ENCODE measurements at places on chromosomes 12 and 14.

DNA sequence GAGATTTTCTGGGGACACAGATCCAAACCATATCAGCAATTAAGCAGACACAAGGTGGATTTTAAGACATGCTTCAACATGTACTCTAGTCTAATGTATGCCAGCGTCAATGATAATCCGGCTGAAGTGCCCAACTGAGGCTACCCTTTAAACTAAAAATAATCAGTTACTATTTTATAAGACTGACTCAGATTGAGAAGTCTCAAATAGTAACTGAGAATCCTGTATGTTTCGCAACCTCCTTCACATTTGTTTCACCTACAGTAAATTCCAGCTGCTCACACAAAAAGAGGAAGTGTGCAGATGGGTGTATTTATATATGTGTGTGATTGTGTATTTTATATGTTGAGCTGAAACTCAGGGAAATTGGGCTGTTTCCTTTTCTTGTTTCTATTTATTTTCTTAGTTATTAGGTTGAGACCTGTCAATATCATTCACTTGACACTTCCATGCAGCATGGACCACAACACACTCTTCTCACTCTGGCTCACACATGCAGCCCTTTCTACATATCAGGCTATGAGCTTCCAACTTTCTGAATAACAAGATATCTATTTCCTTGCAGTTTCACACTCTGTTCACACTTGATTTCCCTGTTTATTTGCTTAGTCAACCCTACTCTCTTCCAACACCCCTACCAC, 1224.9 kb upstream of the TMEM132C start:
- DNase-seq, result no peak

DNA sequence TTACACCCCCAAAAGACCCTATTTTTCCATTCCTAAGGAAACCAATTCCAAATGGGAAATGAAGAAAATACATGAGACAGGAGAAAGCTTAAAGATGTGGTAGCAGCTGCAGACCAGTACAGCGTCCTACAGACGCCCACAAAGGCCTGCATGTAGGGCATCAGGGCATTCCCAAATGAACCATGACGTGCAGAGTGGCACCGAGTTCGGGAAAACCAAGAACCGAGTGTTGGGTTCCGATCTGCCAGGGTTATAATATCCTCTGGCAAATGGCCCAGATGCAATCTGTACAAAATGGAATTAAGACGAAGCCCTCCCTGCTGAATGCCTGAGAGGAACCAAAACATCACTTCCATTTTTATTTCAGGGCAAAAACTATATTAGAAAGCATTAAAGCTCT, 34.4 kb upstream of the SELPLG start:
- no peak for DNase-seq

- no peak for DNase-seq
Observed at GRCh38 chr14:84519836-84520235, 1010.1 kb upstream of the FLRT2 start.

DNA sequence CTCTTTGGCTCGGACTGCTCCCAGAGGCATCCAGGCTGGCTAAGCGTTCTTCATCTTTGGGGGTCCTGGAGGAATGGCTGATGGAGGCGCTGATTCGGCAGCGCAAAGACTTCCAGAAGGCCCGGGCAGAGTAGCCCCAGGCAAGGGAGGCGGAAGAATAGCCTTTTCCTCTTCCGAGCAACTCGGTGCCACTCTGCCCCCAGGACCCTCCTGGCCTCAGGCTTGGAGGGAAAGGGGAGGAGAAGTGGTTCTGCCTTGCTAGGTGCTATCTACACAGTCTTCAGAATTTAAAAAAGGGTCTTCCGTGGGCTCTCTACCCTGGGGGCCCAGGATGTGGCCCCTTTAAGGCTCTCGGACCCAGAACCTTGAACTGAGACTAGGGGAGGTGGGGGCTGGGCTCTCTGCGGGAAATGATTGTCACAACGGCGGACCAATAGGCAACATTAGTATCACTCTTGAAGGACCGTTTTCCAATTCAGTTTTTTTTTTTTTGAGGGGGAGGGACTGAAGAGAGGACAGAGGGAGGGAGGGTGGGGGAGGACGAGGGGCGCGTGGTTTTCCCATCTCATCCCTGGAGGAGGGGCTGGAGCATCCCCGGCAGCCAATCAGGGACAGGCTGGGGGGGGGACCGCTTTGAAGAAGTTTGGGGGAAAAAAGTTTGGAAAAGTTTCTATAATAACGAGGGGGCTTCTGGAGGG, at the start of gene NFATC4:
Gene NFATC4, plus strand, starts transcription at position 671 of the 698 bp plus-strand sequence. CDS start 157 bp downstream, outside the sequence.
- no peak for DNase-seq

GRCh38 chr12:131597333-131597732, 113.6 kb upstream of the SFSWAP start:
- no peak for DNase-seq

GRCh38 chr12:104998423-104999346, 12.6 kb downstream of the NOPCHAP1 start:
- DNase-seq, result no peak

DNA sequence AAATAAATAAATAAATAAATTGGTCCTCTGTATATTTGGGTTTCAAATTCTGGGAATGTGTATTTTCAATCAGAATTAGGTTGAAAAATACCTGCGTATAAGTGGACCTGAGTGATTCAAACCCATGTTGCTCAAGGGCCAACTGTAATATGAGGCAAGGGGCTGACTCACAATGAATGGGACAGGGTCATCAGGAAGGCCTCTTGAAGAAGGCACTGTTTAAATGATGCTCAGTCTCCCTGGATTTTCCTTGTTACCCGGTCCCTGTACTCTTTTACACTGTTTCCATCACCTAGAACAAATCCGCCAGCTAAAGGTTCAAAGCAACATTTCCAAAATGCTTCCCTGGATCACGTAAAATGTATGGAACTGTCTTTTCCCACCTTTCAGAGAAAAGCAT, 3.8 kb downstream of the PSMB5 start:
- no peak for DNase-seq

DNA sequence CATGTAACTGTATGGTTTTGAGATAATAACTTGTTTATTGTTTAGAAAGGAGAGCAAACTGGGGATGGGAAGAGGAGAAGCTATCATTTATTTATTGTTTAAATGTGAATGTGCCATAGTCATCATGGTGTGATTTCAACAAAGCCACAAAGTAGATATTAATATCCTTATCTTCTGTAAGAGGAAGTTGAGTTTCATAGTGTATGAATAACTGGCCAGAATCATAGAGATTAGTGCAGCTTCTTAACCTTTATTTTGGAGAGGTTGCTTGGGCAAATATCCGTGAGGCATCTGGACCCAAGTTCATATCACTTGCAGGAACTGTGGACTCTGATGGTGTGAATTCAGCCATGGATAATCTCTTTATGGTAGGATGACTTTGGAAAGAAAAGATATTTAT, 26.8 kb upstream of the LYZ start:
- DNase-seq, result no peak

GRCh38 chr12:64729909-64730587, 29.2 kb downstream of the GNS start:
- DNase-seq, result peak; percentile 31

- no peak for DNase-seq
Observed at GRCh38 chr14:59238216-59238615, 49.7 kb downstream of the DAAM1 start.

DNA sequence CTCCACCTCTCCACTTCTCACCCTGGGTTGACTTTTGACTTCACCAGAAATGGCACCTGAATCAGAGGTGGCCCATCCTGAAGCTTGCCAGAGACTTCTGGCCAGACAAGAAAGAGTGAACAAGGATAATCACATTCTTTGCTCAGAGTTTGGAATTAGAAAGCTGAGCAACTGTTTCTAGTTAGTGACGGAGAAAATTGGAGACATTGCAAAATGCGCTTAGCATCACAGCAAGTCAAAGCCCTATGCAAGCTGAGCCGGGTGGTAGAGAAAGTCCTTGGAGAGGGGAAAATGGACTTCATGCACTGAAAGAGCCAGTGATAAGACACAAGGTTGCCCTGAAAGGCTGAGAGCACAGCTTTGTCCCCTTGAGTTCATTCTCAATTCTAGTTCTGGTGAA, 161.8 kb downstream of the PAH start:
- no peak for DNase-seq
